Esophagus squamous epithelium (tissue), 5 donors: ENCODE measurements at places on chromosomes 13 and 19.

- DNase-seq, result no peak
Measured at GRCh38 chr19:33498391-33499000, 23.1 kb downstream of the PEPD start.

GRCh38 chr19:51473009-51473707 lies 5.2 kb upstream of the CEACAM18 start:
- no peak for DNase-seq

- DNase-seq, result no peak
Measured at GRCh38 chr13:51524312-51524711, 60.0 kb upstream of the WDFY2 start.

- no peak for DNase-seq
Measured at GRCh38 chr13:79749566-79749965, 268.6 kb downstream of the NDFIP2 start.

DNA sequence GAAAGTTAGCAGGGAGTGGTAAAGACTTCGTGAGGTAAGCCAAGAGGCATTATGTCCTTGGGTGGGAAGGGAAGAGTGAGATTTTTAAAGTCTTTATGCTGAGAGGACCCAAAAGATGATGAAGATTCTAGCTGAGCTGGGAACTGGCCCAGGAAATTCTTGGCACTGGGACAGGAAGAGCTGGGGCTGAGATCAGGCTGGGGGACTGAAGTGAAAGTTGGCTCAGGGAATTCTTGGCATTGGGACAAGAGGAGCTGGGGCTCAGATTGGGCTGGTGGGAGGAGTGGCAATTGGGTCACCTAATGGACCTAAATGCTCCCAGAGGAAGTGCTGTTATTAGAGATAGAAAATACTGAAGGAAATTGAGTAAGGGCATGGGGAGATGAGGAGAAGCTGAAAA lies 8.8 kb downstream of the SCEL start:
- DNase-seq, result no peak

GRCh38 chr19:4347521-4347920 lies 4.2 kb downstream of the MPND start:
- DNase-seq, result no peak

DNA sequence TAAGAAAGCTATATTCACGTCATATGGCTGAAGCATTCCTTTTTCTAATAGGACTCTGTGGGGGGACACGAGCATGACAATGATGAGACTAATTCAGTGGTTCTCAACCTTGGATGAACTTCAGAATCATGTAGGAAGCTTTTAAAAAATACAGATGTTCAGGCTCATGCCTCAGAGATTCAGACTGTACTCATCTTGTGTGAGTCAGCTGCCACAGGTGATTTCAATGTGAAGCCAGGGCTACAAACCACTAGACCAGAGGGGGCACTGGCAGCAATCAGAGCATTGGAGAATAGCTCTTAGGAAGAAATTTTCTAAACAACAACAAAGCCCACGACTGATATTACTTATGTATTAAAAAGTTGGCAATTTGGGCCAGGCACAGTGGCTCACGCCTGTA lies 91.7 kb downstream of the SERP2 start:
- no peak for DNase-seq

DNA sequence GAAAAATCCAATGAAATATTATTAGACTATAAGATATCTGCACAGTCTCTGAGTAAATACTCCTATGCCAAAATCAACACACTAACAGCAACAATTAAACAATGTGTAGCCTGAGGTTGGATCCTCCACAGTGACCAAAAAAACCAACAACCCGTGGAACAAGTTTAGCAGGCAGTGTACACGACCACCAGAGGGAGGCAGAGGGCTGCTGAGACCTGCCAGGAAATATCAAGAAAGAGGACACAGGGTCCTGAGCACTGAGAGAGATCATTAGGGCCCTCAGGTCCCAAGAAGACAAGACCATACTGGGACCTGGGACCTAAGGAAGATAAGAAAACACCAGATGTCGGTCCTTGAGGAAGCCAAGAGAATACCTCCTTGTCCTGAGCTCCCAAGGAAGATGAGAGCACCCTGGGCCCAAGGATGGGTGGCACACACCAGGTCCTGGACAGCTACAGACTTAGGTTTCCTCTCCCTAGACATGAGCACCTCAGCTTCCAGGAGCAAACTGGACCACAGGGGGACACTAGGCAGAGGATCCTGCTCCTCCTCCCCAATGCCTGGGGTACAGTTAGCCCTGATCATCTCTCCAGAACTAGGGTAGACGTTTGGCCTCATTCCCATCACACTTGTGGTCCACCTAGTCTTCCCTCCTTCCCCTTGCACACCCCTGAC lies 822 bp upstream of the ZNF274 start:
- DNase-seq, result no peak

GRCh38 chr13:42377640-42378382 lies 105.9 kb downstream of the AKAP11 start:
- DNase-seq, result no peak

GRCh38 chr13:76466043-76466442 lies 420.2 kb downstream of the KCTD12 start:
- no peak for DNase-seq

DNA sequence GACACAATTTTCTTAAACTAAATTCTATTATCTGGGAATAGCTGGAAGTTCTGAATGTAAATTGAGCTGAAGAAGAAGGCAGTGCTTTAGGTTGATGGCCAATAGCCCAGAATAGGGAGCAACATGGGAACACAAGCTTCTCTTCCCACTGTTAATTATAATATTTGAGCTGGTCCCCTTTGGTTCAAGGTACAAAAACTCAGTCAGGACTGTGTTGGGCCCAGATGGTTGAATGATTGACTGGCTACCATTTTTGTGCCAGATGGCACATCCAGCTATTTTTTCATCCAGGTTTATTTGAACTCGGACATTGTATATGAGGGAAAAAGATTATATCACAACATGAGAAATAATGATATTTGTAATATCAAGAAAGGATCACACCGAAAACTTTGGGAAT lies 458.9 kb downstream of the SLITRK1 start:
- DNase-seq, result no peak

DNA sequence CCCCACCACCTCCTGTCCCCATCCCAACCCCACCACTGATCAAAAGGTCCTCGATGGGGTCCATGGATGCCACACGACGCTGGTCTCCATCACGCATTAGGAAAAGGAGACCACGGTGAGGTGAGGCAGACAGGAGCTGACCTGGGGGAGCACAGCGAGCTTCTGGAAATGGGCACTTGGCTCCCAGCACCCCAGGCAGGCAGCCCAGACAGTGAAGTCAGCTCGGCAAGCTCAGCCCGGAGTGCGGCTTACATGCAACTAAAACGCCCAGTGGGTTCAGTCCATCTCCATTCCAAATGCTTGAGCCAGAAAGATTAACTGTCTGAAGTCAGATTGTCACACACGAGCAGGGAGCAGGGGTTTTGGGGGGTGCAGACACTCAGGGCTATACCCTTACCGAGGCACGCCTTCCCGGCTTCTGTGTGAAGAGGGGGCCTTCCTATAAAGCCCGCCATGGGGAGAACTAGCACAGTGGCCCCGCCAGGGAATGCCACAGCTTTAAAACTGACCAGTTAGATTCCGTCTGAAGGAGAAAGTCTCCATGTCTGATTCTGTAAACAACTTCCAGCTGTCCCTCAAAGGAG lies 79.4 kb downstream of the SPACA7 start:
- no peak for DNase-seq

DNA sequence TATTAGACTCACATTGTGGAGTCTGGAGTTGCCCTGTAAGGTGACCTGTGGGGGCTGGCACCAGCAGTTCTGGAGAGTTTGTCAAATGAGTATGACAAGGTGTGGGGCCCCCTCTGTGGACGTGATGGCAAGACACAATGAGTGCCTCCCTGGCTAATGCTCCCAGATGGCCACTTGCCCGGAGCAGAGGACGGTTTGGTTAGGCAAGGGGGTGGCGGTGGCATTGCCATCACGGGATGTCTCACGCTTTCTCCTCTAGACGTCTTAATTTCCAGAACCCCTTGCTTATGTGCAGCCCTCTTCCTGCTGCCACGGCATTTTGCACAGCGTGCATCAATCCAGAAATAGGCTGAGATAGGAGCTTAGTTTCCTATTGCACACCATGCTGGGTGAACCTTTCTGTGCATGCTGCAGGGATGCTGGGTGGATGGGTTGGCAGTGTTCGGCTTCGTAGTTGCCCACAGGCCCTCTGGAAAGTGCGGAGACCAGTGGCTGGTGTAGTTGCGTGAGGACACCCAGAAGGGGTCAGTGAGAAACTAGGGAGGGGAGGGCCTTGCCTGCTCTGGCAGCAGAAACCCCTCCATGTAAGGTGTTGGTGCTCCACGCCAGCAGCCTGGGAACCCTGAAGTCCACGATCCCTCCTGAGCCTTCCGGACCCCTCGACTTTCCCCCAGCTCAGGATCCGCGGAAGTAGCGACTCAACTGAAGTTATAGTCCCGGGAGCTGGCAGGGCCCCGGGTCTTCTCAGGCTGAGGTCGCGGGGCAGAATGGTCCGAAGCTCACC lies 18.1 kb upstream of the LRP3 start:
- DNase-seq, result peak; percentile 40
